ENCODE measurements at places on chromosomes 3 and 15.

- no peak for DNase-seq
Observed at GRCh38 chr3:172314591-172315160, 133.6 kb downstream of the GHSR start.

GRCh38 chr3:184772667-184773272 is 39.2 kb upstream of the VPS8 start:
- no peak for DNase-seq

- DNase-seq = no peak
Observed at GRCh38 chr15:40372981-40373380, 9.5 kb upstream of the KNSTRN start.

DNA sequence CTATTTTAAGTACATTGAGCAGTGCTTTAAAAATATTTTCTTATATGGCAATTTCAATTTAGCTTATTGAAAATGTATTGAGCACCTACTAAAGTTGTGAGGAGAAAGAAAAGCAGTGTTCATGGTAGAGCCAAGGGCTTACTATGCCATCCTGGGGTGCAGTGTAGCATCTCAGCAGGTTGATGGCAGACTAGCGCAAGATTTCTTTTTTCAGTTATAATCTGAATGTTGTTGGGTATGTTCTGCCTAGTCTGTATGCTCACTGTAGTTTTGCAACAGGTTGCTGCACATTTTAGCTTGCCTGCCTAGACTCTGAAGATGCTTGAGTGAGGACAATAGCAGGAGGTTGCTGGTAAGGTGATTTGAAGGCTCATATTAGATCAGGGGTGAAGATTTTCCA is 103.1 kb upstream of the UNC13C start:
- DNase-seq = no peak

All from activated CD4-positive, alpha-beta T cell treated with anti-CD3 and anti-CD28 coated beads, Interleukin-10, Interleukin-2, amounts not matched to agents 100 ng/mL and 50 ng/mL, durations not matched to agents 16 hours and 8 hours (primary cell).